ENCODE measurements at places on chromosomes 12 and 14. TPM values are rescaled to one million over a fixed set of nuclear protein-coding genes. Genes with fewer than 3 reads are reported as not detected.

DNA sequence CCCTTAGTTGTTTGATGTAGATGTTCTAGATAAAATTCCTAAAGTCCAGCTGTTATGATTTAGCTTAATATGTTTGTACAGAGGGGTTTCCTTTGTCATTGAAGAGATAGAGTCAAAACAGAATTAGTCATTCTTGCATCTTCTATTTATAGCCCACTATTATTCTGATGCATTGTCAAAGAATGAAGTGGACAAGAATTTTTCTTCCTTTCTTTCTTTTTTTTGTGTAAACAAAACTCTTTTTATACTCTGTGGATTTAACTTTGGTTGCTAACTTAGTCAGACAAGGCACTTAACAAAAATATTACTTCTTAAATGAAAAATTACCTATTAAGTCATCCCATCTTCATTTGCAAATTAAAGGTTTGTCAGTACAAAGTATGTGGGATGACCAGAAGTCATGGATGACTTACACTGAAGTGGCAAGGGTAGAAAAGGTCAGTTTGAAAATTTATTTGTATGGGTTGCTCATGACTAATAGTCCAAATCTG is 215.6 kb upstream of the DDHD1 start:
- DNase-seq: no peak

DNA sequence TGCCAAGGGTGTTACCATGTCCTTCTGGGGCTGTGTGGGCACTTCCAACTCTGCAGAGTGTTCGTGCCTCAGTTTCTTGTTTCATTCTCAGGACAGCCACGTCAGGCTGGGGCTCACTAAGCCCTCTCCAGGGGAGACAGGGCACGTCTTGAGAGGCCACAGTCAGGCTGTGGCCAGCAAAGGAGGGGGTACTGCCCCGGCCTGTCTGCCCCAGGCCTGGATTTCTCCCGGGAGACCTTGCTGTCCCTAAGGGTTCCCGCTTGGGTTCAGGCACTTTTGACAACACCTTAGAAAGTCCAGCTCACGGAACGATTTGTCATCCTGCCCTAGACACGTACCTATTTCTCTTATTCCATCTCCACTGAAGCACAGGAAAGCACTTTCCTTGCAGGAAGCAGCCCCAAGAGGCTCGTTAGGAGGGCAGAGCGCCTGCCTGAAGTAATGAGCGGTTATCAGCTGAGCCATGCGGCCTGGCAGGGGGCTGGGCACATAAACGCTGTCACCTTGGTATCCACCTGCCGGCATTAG is 290.4 kb upstream of the RTL1 start:
- no peak for DNase-seq

Gene KRT83
- total RNA-seq: 0.33 TPM

Gene CLEC2A
- total RNA-seq: not detected

- DNase-seq: no peak
Observed at GRCh38 chr12:123990511-123990910, 17.5 kb downstream of the ZNF664 start.

Gene FAIM2
- 1.3 TPM for total RNA-seq

DNA sequence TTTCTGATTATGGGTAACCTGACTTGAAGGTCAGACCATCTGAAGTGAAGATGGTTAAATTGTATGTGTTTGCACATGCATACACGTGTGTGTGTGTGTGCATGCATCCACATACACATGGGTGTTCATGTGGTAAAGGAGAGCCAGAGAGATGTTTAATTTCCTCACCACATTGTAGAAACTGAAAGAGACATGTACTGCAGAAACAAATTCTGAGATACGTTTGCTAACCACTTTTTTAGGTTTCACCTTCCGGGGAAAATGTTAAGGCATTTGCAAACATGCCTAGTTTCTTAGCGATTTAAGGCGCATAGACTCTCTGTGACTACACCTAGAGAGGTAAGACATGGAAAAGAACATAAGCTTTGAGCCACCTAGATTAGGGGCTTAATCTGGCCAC is 362.9 kb downstream of the RAD51B start:
- DNase-seq: no peak

Gene EML5
- 4.3 TPM for total RNA-seq

Gene RNASE4
- 367 TPM for total RNA-seq

DNA sequence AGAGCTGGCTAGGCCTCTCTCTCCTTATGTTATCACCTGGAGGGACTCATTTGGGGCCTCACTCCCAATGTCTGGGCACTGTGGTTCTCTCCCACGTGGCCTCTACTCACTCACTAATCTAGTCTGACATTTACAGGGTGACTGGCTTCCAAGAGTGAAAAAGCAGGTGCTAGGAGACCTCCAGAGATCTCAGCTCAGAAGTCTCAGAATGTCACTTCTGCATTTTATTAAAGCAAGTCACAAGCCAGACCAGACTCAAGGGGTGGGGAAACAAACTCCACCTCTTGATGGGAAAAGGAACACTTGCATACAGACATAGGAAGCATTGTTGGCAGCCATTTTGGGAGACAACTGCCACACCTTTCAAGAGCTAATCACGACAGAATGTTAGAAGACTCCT is 175.9 kb downstream of the MON2 start:
- no peak for DNase-seq

GRCh38 chr12:66636771-66637170 is 42.1 kb downstream of the GRIP1 start:
- no peak for DNase-seq

DNA sequence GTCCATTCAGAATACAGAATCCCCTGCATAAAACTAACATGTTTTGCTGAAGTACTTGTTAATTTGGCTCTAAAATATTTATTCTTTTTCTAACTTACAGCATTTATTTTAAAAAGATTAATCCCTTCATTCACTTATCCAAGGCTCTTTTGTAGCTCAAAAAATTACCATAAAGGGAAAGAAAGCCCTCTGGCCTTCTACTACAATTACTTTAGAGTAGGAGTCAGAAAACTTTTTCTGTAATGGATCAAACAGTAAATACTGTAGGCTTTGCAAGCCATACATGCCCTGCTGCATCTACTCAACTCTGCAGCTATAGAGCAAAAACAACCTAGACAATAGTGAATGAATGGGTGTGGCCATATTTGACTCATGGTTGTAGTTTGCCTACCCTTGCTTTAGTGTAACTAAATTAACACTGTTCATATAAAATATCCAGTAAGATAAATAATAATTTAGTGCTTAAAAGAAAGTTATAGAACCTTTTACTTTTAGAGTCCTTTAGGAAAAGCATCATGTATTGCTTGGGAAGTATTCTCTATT is 74.2 kb upstream of the ZFP36L1 start:
- no peak for DNase-seq

DNA sequence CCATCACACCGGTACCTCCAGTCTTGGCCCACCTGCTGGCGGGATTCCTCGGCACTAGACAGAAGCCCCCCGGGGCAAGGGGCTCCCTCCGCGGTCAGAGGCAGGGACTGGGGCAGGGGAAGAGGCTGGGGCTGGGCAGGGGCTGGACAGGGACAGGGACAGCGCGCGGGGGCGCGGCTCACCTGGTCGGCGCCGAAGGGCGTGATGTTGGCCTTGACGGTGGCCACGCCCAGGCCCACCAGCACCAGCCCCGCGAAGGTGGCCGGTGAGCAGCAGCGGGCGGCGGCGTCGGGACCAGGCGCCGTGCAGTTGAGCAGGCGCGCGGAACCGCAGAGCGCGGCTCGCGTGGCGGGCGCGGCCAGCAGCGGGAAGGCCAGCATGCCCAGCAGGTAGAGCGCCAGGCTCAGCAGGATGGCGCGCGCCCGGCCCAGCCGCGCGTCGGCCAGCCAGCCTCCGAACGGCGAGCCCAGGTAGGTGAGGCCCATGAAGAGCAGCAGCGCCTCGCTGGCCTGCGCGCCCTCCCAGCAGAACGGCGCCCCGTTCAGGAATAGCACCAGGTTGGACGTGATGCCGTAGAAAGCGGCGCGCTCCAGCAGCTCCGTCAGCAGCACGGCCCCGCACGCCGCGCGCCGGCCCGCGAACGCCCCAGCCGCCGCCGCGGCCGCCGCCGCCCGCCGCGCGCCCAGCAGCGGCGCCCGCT is 392 bp downstream of the SLC15A4 start:
- DNase-seq: no peak

GRCh38 chr12:123900871-123901376 is 71.7 kb downstream of the CCDC92 start:
- DNase-seq: no peak

- DNase-seq: no peak
Observed at GRCh38 chr12:11812241-11812585, 162.7 kb downstream of the ETV6 start.

- DNase-seq: no peak
Observed at GRCh38 chr12:47387994-47388393, 308.2 kb upstream of the AMIGO2 start.

Gene FSCB
- total RNA-seq: not detected

Gene BHLHE41
- total RNA-seq: 5.6 TPM

- DNase-seq: no peak
Observed at GRCh38 chr14:55892906-55893305, 225.3 kb upstream of the PELI2 start.

DNA sequence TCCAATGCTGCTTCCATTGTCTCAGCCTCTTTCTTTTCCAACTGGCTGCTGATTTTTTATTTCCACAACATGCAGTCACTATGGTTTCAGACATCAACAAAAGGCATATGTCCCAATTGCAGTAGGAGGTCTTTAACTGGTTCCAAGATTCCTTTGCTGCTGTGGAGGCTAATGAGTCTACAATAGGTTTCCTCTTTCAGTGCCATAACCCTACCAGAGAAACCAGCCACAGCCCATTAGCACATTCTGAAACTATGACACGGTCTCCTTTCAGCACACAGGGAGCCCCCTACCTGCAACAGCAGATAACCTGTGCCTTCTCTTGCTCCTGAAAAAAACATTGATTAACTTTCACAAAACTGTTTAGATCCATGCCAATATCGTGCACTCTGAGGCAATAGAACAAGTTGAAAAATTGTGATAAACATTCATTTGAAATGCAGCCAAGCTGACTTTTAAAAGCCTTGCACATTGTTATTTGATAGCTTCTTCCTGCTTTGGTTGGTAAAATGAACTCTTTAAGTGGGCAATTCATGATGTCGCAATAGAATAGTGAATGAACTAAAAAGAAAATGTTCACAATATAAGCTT is 32.4 kb downstream of the PLEKHG7 start:
- no peak for DNase-seq

DNA sequence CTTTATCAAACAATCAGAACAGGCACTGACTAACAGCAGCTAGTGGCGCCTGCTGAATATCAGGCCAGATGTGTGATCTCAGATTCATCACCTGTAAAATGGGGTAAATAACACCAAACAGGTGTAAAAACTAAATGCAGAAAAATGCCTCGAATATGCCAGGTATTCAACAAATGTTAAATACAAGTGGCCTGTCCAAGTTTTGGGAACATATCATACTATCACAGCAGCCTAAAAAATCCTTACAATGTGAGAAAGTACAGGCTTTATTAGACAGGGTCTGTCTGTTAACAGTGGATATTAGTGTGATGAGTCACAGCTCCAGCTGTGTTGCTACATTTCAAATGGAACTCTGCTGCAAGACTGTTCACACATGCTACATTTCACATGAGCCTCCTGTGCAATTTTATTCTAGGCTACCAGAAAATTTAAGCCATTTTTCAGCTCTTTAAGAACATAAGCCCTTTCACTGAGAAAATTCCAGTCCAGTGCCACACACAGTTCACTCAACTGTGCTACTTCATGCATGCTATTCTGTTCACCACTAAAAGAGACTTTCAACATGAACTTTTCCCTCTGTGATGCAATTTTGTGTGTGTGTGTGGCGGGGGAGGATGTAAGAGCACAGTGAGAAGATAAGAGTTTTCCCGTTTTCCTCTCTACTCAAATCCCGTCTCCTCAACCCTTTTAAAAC is 56.7 kb downstream of the MSRB3 start:
- no peak for DNase-seq

Gene PRR4
- 10.0 TPM for total RNA-seq

DNA sequence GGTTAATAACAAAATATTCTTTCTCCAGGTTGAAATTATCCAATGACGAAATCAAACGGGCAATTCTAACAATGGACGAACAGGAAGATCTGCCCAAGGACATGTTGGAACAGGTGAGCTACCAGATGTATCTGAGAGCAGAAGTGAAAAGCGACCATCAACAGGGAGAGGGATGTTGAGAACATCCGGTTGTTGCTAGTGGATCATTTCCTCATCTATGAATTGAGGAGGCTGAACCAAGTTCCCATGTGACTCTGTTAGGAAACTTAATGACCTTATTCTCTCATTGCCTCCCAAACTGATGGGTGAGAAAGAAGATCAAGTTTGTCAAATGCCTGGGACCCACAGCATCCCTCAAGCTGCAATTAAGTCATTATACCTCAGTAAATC is 117.7 kb downstream of the GPR135 start:
- DNase-seq: no peak

Measured in breast epithelium (tissue), 4 donors.